ENCODE measurements at places on chromosomes 1 and 21.

DNA sequence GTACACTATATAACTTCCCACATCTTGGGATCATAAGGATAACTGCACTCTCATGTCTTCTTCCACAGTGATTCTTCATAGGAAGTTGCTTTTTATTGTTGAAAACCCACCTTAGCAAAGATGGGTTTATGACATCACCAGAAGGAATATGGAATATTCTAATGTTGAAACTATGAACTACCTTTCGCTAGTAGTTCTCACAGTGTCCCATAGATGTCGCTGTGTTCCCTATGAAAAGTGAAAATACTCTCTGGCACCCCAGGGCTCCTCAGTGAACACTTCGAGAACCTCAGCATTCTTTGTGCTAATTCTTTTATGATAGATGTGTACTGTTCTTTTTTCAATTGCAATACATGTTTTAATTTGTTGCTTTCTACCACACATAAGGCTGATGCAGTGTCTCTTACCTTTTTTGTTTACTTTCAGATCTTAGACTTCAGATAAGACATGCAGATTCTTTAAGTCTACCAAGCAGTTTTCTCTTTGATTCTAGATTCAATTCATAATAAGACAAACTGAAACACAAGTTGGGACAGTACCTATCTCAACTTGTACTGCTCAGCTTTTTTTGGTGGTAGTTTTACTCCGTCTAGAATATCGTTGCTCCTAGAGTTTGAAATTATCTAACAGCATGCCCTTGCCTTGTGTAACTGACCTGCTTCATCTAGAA lies 90.8 kb downstream of the GTF2B start:
- peak; percentile 19 for DNase-seq

DNA sequence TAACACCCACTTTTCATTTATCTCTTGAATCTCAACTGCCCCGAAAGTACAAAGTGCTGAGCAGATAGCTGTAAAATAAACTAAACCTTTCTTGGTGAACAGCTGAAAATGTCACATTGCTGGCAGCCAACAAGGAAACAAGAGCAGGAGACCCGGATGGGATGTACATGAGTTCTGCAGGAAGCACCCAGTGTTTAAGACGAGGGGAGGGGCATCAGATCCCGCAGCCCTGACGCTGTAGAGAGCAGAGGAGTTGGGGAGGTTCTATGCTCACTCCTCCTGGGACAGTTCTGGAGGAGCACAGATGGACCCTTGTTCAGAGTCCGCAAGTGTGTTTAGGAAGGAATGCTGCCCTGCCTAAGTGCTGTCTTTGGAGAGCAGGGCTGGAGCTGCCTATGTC lies 32.0 kb upstream of the EPHA8 start:
- DNase-seq, result no peak

GRCh38 chr1:3038113-3038551 lies 16.9 kb downstream of the ACTRT2 start:
- no peak for DNase-seq

DNA sequence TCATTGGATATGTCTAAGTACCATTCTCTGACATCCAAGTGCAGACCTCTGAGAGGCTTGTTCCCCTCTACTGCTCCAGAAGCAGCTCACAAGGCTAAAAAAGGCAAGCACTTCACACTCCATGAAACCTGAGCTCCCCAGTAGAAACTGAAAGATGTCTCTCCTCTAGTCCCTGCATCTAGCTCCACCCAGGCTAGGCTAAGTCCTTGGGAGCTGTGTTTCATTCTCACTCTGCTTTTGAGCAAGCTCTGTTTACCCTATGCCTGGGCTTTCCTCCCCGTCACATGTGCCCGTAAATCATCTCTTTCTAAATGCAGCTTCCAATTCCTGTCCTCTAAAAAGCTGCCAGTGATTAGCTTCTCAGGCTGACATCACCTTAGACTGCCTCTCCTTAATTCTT lies 39.0 kb downstream of the LRRC71 start:
- no peak for DNase-seq

GRCh38 chr21:32994305-32994704 lies 31.4 kb upstream of the OLIG2 start:
- no peak for DNase-seq

GRCh38 chr1:184030433-184031091 lies 7.0 kb downstream of the COLGALT2 start:
- DNase-seq, result no peak

GRCh38 chr1:220787069-220787619 lies 431 bp downstream of the MTARC1 start:
- DNase-seq, result no peak

GRCh38 chr1:245603311-245603865 lies 448.6 kb downstream of the KIF26B start:
- no peak for DNase-seq

DNA sequence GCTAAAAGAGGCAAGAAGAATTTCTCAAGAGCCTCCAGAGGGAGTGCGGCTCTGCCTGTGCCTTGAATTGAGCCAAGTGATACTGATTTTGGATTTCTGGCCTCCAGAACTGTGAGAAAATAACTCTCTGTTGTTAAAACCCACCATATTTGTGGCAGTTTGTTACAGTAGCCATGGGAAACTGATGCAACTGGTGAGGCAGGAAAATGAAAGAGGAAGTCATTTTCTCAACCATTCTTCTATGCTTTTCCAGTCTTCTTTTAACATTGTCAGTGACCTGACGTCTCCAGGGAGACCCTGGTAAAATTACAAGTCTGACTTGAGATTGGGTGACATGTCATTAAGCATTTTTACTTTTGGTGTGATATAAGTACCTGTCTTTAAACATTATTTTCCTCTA lies 5.8 kb downstream of the OR6P1 start:
- DNase-seq, result no peak

DNA sequence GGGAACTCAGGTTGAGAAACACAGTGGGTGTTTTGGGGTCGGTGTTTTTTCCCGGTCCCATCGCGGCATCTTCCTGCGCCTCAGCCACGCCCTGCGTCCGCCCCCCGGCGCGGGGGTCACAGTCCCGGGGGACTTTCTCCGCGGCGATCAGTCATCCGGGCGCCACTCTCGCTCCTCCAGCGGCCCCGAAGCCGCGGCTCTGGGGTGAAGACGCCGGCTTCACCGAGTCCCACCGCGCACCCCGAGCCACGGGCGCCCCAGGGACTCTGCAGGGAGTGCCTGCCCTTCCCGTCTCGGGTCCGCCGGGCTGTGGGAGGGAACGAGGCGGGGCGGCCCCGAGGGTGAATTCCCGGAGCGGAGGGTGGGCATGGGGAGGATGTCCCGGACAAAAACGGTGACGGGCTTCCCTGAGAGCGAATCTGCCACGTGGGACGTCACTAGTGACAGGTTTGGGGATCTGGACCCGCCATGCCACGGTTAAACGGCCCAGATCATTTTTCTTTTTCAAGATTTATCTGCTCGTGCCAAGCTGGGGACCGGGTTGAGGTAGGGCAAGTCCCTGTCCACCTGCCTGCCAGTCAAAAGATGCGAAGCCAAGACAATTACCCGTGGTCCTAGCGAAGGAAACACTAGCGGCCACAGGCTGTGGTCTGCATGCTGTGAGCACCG lies 717 bp upstream of the BATF3 start:
- DNase-seq, result no peak

DNA sequence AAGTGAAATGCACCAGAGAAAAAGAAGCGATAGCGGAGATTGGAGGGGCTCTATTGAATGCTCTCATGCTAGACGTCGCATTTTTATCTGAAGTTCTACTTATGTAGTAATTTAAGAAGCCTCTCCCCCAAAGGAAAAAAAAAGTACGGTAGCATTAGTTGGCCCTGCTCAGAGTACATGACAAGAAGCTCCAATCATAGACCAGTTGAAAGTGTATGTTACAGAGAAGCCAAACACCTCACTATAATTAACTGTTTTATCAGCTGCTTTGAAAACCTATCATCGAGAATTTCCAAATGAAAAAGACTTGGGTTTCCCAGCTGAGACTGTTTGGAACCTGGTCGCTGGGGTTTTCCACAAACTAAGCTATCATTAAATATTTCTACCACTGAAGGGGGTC lies 19.6 kb upstream of the OVAAL start:
- no peak for DNase-seq

DNA sequence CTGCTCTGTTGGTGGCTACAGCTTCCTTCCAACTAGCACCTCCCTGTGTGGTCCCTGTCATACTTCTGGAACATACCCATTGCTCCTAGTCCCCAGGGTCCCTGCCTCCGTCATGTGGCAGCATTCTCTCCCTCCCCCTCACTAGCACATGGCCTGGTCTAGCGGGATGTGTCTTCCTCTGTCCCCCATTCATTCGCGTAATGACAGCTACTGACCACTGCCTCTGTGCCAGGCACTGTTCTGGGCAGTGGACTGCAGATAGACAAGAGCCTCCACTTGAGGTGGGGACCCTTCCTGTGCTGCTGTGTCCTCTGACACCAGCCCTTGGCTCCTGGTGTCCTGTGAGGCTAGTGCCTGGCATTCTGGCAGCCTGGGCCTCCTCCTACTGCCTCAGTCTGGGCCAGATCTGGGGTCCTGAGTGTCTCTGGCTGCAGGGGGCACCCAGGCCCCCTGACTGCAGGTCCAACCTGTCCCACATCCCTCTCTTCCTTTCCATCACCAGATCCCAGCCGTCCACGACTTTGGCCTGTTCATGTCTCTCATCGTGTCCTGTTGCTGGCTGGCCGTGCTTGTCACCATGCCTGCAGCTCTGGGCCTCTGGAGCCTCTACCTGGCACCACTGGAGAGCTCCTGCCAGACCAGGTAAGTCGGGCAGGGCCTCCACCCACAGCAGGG lies 38.1 kb downstream of the DISP3 start:
- no peak for DNase-seq

- DNase-seq, result no peak
Observed at GRCh38 chr1:201561601-201562000, 22.7 kb downstream of the NAV1 start.

DNA sequence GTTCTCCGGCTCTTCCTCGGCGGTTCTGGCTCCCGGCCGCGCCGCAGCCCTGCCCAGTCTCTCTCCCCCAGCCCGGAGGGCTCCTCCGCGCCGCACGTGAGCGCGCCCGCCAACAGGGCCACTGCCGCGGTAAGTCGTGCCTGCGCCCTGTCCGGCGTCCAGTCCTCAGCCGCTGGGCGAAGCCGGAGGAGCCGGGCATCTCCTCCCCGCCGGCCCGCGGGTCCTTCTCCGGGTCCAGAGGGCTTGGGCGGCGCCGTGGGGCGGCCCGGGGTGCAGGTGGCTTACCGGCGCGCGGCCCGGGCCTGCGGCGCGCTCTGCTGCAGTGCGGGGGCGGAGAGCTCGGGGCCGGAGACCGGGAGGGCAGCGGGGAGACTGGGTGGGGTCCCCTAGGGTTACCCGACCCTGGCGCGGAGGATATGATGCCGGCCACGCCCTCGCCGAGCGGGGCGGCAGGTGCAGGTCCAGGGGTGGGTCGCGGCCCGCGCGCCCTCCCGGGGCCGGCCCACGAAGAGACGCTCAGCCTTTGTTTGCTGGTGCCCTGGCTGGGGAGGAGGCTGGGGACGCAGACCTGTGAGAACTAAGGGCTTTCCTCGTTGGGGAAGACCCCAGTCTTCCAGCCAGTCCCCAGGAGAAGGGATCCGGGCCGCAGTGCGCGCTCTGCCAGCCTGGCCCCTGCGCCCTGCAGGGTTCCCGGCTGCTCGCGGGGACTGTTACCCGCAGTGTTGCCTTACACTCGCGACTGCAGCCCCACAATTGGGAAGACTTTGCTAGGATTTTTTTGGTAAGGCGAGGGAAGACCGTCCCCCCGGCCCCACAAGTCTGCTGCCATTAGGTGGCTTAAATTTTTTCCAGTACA lies at the start of gene DOP1B:
Gene DOP1B, plus strand, starts transcription at position 10 of the 856 bp plus-strand sequence. CDS start 7,910 bp downstream, outside the sequence.
- DNase-seq, result no peak

DNA sequence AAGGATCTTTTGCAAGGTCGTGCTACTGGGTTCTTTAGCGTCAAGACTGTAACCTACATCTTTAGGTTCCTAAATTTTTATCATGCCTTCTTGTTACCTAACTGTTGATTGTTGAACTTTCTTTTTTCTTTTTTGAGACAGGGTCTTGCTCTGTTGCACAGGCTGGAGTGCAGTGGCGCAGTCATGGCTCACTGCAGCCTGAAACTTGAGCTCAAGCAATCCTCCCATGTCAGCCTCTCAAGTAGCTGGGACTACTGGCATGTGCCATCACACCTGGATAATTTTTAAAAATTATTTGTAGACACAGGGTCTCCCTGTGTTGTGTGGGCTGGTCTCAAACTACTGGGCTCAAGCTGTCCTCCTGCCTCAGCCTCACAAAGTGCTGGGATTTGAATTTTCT lies 52.9 kb downstream of the NFIA start:
- no peak for DNase-seq

DNA sequence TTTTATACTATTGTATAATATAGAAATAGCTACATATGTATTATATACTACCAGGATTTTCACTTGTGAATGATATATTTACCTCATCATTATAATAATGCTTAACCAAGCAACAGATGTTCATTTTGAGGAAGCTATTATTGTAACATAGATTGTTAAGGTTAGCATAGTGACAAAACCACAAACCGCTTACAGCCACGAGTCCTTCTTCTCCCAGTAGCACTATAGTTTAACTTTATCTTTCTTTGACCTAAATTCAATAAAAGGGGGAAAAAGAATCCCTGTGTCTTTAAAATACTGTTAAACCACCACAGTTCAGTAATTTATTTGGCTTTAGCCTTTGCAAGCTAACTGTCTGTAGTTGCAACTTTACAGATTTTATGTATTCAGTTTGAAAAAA lies 1039.4 kb upstream of the B3GALT2 start:
- DNase-seq, result no peak

GRCh38 chr1:91827459-91828321 lies 58.3 kb downstream of the TGFBR3 start:
- DNase-seq, result no peak

DNA sequence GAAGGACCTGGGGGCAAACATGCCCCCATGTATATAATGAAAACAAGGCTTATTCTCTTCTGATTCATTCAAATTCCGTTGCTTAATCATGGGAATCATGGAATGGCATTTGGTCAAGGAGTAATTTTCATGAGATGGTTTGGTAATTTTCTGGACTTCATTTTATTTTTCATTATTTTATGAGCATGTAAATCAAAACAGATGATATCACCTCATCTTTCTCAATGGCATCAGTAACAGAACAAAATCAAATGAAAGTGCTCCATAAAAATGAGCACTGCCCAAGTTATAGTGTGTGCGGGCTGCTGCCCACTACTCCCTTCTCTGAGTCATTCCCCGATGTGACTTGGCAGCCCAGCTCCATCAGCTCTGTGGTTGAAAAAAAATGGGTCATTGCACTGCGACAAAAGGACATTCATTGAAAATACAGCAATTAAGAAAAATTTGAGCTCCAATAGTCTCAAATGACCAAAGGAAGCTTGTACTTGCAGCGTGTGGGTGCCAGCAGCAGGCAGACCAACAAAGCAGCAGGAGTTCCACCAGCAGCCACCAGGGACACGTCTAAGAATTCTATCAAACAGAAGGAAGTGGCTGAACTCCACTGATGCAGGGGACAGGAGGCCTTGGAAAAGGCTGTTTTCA lies 84.3 kb upstream of the VAV3 start:
- DNase-seq, result no peak

GRCh38 chr1:168303716-168304540 lies 23.3 kb downstream of the TBX19 start:
- no peak for DNase-seq

All from central memory CD8-positive, alpha-beta T cell (primary cell).